Left ventricle myocardium inferior (tissue), 1 donor: ENCODE measurements at places on chromosomes 11 and 22. TPM values are rescaled to one million over a fixed set of nuclear protein-coding genes. Genes with fewer than 3 reads are reported as not detected.

CALCB gene
- not detected for total RNA-seq

FGF19 gene
- total RNA-seq, result not detected

DNA sequence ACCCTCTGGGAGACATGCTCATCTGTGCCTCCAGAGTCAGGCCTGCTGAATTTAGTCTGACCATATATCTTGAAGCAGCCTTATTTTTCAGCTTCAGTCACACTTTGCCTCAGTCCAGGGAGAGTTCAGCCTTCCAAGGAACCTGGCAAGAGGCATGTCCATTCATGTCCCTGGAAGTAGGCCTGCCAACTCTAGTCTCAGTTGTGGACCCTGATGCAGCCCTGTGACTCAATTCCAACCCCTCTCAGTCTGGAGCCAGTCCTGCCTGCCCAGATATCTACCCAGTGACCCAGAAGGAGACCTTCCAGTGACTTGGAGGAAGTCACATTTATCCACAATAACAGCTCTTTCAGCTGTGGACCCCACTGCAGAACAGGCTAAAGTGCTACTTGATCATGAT, 566.6 kb downstream of the TMEM135 start:
- DNase-seq, result no peak

DNA sequence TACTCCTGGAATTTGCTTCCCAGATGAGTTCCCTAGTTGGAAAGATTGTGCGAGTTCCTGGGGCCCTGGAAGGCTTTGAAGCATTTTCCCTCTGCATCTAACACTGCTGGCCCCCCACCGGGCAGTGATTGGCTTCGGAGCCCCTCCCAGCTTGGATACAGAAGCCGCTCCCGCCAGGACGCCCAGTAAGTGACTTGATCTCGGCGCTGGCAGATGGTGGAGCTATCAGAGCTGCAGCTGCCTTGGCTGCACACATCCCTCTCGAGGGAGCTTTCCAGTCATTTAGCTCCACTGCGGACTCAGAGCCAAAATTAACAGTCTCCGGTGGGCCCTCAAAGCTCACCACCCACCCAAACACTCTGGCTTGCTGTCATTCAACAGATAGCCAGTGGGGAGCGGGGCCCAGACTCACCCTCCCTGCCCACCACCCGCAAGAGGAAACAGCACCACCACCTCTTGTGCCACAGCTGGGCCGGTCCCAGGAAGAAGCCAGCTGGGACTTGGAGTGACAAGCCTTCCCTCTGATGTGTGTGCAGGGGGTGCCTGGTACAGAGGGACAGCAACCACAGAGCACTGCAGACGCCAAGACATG, 162.3 kb downstream of the TRIM29 start:
- peak; percentile 33 for DNase-seq

MGAT3 gene
- total RNA-seq, result 3.2 TPM

DBX1 gene
- total RNA-seq, result not detected

DNA sequence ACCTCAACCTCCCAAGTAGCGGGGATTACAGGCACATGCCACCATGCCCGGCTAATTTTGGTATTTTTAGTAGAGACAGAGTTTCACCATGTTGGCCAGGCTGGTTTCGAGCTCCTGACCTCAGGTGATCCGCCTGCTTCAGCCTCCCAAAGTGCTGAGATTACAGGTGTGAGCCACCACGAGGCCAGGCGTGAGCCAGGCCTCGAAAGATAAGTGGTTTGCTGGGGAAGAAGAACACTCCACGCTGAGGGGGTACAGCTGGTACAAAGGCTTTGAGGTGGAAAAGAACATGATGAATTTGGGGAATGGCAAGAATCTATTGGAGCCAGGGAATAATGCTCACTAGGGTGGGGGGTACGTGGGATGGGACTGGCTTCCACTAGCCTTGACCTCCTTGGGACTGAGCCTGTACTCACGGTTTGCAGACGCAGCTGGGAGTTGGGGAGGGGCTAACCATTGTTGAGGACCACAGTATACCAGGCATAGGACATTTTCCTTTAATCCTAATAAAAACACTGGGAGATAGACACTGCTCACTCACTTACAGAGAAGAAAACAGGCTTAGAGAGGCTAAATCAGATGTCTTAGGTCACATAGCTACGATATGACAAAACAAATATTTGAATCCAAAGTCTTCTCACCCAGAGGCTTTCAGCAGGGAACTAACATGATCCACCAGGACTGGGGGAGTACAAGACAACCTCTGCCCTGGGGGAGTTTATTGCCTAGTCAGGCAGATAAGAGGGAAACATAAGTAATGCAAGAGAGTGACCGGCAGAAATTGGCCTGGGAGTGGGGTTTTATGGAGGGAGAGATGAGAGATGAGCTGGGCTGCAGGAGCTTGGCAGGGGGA, 4.9 kb downstream of the SLCO2B1 start:
- DNase-seq, result no peak

DNA sequence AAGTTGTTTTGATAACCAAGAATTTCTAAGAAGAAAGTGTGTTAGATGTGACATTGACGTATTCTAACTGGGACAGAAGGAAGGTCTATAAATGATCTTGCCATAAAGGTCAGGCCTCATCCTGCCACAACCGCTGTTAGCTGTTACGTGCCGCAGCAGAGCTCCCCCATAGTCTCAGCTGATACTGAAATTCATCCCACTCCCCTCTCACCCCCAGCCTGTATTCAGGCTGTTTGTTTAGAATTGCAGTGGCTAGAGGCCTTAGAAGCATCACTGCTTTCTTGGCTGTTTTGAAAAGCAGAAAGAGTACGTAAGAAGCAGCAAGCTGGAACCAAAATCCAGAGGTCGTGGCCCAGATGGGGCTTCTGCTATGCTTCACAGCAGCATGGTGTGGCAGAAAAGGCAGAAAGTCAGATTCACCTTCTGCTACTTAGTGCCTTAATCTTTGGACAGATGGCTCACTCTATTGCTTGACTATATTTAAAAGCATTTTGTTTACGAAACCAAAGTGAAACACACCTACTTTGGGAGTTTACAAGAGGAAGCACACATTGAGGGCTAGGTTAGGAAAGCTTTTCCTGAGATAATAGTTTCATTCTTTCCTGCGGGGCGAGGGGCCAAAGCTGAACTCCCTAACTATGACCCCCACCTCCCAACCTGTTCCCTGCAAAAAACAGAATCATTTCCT, 950 bp upstream of the LAYN start:
- DNase-seq, result no peak

SLC7A4 gene
- total RNA-seq, result 0.25 TPM

OR4S2 gene
- total RNA-seq, result not detected

LIPT2 gene
- total RNA-seq, result 0.96 TPM

GRCh38 chr11:14075118-14076078, 112.9 kb downstream of the SPON1 start:
- DNase-seq, result no peak

- DNase-seq, result no peak
These were observed 143.9 kb downstream of the INSC start for GRCh38 chr11:15258433-15259165.

- no peak for DNase-seq
These were observed 15.5 kb downstream of the TREH start for GRCh38 chr11:118663902-118664301.

GVQW3 gene
- 1.8 TPM for total RNA-seq

- DNase-seq, result no peak
These were observed 5.4 kb downstream of the HYOU1 start for GRCh38 chr11:119051440-119052162.

DNA sequence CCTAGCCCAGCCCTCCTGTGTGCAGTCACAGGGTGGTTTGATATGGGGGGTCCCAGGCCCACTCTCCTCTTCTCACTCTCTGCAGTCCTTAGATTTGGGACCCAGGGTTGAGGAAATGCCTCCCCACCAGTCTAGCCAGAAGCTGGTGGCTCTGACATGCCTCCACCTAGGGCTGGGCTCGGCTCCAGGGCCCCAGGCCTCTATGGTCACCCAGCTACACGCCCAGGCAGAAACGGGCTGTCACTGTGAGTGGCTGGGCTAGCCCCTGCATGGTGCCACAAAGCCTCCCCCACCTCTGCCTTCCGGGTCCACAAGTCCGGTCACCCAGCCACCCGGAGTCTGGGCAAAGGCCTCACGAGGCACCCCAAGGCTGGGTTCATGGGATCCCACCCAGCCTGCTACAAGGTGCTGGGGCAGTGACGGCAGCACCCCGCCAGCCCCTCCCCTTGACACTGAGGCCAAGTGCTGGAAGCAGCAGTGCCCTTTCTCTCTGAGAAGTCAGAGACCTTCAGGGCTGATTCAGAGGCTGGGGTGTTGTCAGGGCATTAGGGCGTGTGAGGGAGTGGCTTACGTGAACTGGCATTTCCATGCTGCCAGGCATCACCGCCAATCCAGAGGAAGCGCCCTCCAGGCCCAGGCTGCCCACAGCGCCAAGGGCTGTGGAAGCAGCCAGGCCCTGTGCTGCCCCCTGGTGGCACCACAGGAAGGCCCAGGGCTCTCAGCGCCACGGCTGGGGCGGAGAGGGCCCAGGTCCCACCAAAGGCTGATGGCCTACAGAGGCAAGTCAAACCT, 638 bp upstream of the PITPNM1 start:
- peak; percentile 87 for DNase-seq

OR4A16 gene
- total RNA-seq, result not detected

- DNase-seq, result peak; percentile 77
These were observed 154.9 kb upstream of the NAV2 start for GRCh38 chr11:19557720-19558140.

- no peak for DNase-seq
These were observed 100.1 kb downstream of the RDX start for GRCh38 chr11:110196241-110196754.

- DNase-seq, result no peak
These were observed 47.9 kb downstream of the OSBP2 start for GRCh38 chr22:30742291-30743256.

DNA sequence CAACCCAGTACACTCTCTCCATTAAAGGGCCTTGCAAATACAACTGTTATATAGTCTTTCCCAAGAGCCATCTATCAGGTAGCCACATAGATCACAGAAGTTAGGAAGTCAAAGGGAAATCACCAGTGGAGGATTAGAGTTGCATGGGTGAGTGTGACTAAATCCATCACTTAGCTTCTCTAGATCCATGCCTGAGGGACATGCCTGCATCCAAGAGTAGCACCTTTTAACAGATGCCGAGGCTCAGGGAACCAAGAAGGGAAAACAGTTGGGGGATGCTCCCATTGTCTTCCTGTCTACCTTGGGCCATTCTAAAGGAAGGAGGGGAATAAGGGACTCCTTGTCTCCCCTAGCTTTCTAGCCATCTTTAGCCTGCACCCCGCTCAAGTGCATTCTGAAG, 77.9 kb downstream of the XRRA1 start:
- DNase-seq, result no peak

- no peak for DNase-seq
These were observed 44.5 kb downstream of the NECTIN1 start for GRCh38 chr11:119684361-119685110.

DNA sequence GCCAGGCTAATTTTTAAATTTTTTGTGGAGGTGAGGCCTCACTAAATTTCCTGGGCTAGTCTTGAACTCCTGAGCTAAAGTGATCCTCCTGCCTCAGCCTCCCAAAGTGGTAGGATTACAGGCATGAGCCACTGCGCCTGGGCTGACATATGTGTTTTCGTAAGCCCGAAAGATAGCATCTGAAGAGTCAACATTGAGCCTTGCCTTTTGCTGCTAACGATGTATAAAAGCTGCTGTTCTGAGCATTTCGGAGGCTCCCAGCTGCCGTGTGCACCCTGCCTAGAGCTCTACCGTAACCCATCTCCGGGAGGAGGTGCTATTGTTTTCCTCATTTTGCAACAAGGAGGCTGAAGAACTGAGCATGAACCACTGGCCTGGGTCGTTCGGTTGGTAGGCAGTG, 18.1 kb upstream of the PPP6R3 start:
- DNase-seq, result no peak

BDNF gene
- 3.1 TPM for total RNA-seq

DNA sequence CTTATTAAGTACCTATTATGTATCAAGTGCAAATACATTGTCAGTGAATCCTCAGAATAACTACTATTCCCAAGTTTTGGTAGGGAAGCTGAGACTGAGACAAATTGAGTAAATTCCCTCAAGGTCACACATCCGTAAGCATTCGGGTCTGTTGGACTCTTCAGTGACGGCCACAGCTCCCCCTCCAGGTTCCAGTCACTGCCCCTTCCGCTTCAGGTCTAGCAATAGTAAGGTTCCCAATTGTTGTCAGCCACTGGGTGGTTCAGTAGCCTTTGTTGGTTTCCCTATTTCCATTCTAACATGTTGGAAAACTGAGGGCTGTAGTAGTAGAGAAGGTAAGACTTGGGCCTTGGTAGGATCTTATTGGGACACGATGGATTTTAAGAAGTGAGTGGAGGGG, 54.9 kb upstream of the TNRC6B start:
- DNase-seq, result no peak

- no peak for DNase-seq
These were observed 724.2 kb downstream of the NTM start for GRCh38 chr11:132094598-132094997.

IGSF9B gene
- total RNA-seq, result 44.1 TPM

DNA sequence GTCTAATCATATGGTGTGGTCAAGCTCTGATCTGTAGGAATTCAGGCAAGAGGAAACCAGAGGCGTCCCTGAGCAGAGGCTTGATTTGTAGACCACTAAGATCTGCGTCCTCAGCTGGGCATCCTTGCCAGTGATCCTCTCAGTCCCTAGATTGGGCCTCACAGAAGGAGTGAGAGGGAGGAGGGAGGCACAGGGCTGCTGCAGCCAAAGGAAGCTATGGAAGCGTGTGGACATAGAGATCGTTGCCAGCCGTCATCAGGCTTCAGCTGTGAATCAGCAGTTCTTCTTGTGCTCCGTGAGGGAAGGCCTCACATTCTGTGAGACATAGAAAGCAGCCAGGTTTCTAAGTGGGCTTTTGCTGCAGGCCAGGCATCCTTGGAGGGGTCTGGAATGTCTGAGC, 254.6 kb upstream of the KIRREL3 start:
- no peak for DNase-seq

DNA sequence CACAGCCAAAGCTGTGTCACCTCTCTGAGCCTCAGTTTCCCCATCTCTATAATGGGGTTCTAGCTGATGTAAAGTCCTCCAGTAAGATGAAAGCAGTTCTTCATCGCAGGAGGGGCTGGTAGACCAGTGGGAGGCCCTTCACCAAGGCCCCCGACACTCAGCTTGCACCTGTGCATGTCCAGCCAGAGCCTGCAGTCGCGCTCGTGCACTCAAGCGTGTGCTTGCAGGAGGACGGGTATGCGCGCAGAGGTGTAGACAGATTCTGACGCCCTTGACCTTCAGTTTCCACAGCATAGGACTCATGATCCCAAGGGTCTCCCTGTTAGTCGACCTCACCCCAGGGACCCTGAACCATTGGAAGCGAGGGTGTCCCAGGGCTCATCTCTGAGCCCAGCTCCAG, 633.7 kb downstream of the TBC1D22A start:
- no peak for DNase-seq

DNA sequence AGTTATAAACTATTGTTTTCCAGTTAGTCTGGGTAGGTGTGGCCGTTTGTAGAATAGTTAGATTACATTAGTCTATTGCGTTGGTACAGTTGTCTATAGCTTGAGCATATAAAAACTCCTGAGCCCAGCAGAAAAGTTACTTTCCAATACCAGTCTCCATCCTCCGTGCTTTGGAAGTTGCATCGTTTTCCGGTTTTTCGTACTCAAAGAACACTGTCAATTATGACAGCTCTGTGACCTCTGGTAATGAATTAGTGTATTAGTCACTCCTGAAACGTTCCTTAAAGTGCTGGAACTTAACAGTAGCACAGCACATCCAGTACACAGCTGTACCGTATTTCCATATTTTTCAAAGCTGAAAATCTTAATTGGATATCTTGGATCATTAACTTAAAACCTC, 808 bp upstream of the MSANTD2 start:
- no peak for DNase-seq
